H1 (cell line): ENCODE measurements at places on chromosomes 11 and 22. TPM values are rescaled to one million over a fixed set of nuclear protein-coding genes. Genes with fewer than 3 reads are reported as not detected.

The ROM1 gene
- 0.86 and 0.91 TPM in 2 replicates for polyA plus RNA-seq

DNA sequence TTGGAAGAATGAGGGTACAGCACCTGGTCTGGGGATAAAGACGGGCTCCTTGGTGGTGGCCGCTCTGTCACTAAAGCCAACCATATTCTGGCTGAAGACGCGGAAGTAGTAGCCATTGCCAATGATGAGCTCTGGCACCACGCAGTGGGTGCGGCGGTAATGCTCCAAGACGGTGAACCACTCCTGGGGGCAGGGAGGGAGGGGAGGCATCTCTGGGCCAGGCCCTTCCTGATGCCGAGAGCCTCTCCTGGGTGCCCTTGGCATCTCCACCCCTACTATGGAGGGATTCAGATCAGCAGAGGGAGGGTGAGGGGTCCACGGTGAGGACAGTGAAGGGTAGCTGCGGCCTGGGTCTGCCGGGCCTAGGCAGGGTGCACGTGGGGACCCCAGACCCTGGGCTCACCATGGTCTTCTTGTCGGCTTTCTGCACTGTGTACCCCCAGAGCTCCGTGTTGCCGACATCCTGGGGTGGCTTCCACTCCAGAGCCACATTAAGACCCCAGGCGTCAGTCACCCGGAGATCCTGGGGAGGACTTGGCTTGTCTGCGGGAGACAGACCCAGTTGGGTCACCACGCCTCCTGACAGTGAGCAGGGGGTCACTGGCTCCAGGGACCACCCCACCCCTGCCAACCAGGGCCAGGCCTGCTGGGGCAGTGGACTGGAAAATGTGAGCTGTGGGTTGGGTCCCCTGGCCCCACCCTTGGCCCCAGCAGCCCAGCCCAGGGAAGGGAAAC is 19.5 kb downstream of the MYBPC3 start:
- no peak for DNase-seq
- no peaks in the 10 kb centered on the region for H3K27me3 ChIP-seq
- no peaks in the 10 kb centered on the region for H3K4me1 ChIP-seq
- H3K4me3 ChIP-seq = no peak overlapping the region
- no peak overlapping the region for H3K27ac ChIP-seq
- H3K36me3 ChIP-seq = no peaks in the 10 kb centered on the region; the same call in 1 of the 2 replicates

- H3K27ac ChIP-seq = no peak overlapping the region
- H3K4me3 ChIP-seq = no peak overlapping the region
- H3K4me1 ChIP-seq = peaks cover 4% of the 10 kb centered on the region
- no peaks in the 10 kb centered on the region for H3K27me3 ChIP-seq
Measured at GRCh38 chr11:83611031-83611430, 324.9 kb upstream of the CCDC90B start.

DNA sequence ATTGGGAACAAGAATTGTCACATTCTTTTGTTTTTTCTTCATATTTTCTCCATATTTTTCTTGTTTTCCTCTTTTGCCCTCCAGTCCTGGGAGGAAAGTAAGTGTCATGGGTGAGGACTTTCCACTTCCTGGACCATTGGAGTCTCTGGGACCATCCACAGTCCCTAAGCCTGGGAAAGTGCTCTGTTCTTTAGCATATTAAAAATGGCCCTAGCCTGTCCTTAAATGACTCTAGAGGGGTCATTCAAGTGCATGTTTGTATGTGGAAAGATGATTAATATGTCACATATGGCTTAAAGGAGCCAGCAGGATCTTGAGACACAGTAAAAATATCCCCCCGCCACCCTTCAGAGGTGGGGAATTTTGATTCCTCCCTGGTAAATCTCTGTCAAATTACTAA is 20.1 kb upstream of the SCGB1D1 start:
- no peaks in the 10 kb centered on the region for H3K27me3 ChIP-seq
- H3K4me3 ChIP-seq = no peak overlapping the region
- no peaks in the 10 kb centered on the region for H3K36me3 ChIP-seq
- no peak overlapping the region for H3K27ac ChIP-seq
- no peak for DNase-seq
- no peaks in the 10 kb centered on the region for H3K4me1 ChIP-seq
